GM20000 (cell line): ENCODE measurements at places on chromosomes 5 and 9.

DNA sequence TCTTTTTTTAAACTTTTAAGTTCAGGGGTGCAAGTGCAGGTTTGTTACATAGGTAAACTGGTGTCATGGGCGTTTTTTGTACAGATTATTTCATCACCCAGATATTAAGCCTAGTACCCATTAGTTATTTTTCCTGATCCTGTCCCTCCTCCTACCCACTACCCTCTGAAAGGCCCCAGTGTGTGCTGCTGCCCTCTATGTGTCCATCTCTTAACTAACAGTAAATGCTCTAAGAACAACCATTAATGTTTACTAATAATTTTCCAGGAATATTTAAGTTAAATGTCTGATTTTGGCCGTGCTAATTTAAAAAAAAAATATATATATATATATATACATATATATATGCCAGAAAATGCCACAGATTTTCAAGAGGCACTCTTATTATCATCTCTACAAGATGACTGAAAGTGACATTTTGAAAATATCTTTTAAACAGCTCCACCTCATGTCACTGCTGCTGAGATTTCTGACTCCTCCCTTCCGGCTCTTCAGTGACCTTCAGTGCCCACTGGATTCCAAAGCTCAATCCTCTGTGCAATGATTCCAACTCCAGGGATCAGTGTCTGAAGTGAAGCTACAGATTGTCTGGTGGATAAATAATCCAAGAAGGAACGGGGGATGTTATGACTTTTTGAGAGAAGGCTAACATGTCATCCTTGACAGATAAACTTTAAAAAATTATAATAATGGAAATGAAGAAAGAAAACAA is 46.7 kb upstream of the HNRNPA0 start:
- DNase-seq: no peak

- DNase-seq: no peak
These were observed 95.1 kb upstream of the FCN2 start for GRCh38 chr9:134785325-134786108.

DNA sequence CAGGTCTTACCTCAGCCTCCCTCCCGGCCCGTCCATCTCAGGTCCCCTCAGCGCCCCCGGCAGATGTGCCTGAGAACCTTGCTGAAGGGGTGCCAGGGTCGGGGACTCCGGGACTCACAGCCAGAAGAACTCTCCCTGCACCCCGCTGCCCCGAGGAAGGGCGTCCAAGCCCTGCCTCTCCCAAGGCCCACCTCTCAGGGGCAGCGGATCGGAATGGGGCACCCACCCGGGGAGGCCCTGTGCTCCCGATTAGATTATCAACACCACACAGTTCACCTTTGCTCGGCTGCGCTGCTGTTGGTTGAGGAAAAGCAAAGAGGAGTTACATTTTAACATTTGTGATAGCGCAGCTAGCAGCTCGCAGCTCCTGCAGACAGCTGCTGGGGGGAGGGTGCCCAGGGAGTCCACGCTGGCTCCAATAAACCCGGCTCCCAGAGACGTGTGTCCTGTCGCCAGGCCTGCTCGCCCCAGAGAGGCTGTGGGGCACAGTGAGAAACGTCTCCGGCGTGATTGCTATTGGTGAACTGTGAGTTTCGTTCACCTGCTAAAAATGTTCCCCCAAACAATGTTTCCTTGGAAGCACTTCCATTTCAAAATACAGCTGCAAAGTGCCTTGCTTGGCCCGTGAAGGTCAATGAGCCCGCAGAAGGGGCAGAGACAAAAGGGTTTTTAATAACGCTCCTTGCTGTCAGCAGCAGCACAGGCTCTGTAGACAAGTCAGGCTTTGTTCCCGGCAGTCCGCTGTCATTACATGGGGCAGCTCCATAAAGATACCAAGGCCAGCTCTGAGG is 18.6 kb upstream of the SLC6A19 start:
- no peak for DNase-seq

- DNase-seq: no peak
These were observed 472.9 kb downstream of the PRELID2 start for GRCh38 chr5:145362266-145362665.

DNA sequence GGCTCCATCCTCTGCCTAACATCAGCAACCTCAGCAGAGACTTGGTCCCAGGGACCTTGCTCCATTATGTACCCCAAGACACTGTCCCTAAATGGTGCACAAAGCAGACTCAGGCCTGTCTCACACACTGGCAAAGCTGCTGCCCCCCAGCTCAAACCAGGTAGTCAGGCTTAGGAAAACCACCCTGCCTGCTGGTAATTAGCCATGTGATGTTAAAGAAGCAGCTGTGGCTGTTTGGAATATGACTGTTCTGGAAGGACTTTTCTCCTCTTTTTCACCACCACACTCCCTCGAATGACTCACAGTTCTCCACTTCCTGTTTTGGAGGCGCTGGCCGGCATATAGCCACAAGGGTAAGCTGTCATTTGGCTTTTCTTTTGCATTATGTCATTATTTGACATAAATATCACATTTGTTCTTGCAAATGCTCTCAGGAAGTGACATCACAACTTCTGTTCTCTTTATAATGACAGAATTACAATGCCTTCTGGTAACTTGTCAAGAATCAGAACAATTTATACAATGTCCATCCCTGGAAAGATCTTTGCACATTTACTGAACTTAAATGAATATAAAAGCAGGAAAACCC is 113.9 kb downstream of the SUSD1 start:
- DNase-seq: peak; percentile 74

DNA sequence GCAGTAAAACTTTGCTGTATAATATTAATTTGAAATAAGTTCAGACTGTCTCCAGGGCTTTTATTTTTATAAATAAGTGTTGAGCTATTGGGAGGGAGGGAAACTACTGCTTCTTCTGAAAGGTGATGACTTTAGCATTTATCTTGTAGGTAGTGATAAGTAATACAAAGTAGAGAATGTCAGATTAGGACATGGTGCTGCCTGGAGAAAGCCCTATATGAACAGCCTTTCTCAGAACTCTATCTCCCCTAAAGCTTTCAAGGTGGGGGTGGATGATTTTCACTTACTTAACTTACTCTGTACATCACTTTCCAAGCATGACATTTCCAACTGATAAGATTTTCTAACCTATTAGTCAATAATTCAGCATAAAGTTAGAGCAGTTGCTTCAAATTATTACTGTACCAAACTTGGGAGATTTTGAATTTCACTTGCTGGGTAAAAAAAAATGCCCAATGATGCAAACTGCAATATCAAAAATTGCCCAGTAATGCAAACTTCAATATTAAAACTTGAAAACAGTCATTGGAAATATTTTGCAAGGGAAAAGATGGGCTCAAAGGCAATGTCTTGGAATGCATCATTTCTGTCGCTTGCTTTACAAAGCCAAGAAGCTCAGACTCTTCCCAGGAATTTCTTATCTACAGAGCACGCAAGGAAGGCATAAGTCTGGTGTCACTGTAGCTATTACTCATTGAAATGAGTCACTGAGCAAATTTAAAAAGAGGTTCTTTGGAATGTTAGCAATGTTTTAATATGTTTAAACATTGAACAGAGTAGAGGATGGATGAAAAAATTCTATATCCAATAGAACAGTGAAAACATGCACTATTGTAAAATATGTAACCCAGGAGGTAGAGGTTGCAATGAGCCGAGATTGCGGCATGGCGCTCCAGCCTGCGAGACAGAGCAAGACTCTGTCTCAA is 569.5 kb downstream of the PSAT1 start:
- no peak for DNase-seq

- no peak for DNase-seq
These were observed 3.7 kb downstream of the CARD19 start for GRCh38 chr9:93099551-93100275.

- DNase-seq: no peak
These were observed at the start of gene EGFLAM for GRCh38 chr5:38258319-38259061. Gene EGFLAM (plus strand): TSS chr5:38258559. CDS start chr5:38258755, 196 bp downstream.

- no peak for DNase-seq
These were observed 512.2 kb upstream of the GRIA1 start for GRCh38 chr5:152978141-152978835.

- DNase-seq: no peak
These were observed 63.1 kb downstream of the PPARGC1B start for GRCh38 chr5:149793256-149793550.

DNA sequence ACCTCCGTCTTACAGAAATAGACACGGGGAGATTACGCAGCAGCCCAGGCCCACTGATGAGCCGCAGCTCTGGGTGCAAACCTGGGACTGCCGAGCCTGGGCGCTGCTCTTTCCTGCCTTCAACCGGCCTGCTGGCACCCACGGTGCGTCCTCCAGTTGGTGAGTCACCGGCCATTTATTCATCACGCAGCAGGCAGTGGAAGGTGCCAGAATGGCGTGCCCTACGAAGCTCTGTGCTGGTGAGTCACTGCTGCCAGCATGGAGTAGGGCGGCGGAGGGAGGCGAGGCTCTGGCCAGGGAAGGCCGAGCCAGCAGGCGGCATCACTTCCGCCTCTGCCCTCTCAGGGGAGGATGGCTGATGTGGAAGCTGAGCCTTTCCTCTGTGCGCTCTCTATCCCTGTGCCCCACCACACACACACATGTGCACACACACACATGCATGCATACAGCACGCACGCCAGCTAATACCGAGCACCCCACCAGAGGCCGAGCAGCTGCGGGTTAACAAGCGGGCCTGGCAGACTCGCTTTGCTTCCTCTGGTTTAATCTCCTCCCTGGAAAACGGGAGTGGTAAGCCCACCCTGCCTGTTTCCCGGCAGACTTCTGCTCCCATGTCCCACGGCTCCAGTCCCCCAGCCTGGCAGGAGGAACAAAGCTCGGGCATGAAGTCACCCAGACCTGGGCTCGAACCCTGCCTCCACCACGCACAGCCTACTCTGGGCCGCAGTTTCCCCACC is 39.2 kb downstream of the OLFM1 start:
- no peak for DNase-seq

- DNase-seq: no peak
These were observed 381 bp downstream of the NR2F1 start for GRCh38 chr5:93583439-93583767.

DNA sequence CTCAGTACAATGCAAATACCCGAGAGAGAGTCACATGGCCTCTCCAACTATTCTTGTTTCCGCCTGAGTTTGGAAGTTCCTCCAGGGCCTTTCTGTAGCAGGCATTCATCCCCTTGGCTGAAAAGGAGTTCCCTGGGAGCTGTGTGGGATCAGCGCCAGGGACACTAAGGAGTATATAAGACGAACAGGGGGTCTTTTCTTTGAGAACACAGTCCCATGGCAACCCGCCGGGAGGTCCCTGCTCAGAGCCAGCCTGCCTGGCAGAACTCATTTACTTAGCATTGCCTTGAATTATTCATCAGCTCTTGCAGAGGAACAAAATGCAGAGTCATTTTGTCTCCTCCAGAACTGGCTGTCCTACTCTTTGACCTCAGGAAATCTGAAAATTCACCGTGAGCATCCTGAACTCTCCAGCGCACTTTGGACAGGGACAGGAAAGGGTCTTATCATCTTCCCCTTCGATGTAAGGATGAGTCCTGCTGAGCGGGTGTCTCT is 120.4 kb upstream of the OSMR start:
- DNase-seq: no peak

- DNase-seq: no peak
These were observed 46.6 kb upstream of the TNC start for GRCh38 chr9:115164511-115164974.

DNA sequence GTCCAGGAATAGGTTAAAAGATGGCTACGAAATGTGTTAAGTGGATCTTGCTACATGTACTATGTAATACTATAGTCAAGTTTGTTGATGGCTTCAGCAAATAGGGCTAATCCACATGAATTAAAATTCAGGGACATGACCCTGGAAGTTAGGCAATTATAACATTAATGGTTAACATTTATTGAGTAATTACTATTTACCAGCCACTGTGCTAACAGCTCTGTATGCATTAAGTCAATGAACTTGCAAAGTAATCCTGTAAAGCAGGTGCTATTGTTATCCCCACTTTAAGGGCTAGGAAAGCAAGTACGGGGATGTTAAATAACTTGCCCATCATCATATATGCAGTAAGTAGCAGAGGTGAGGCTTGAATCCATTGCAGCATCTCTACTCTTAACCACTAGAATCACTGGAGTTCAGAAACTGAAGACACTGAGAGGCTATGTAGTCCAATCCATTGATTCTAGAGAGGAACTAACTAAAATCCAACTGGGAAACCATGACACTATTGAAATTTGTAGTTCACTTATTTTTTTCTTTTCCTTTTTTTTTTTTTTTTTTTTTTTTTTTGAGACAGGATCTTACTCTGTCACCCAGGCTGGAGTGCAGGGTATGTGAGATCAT is 77.5 kb upstream of the SPINK5 start:
- DNase-seq: no peak

DNA sequence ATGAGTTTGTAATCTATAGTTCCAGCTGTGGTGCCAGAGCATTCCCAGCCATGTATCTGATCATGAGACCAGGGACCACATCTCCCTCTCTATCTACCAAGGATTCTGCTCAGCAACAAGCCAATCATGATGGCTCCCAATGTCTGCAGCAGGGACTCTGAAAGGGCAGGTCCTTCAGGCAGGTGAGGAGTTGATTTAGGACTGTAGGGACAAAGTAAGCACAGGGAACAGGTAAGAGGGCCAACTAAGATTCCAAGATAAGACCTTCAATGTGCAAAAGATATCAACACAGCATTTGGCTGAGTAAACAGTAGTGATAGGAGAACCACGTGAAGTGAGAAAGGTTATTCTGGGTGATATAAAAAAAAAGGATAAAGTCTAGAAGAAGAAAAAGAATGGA is 8.5 kb downstream of the XPA start:
- no peak for DNase-seq

- no peak for DNase-seq
These were observed 79.8 kb upstream of the SPATA31D4 start for GRCh38 chr9:81848472-81848871.

DNA sequence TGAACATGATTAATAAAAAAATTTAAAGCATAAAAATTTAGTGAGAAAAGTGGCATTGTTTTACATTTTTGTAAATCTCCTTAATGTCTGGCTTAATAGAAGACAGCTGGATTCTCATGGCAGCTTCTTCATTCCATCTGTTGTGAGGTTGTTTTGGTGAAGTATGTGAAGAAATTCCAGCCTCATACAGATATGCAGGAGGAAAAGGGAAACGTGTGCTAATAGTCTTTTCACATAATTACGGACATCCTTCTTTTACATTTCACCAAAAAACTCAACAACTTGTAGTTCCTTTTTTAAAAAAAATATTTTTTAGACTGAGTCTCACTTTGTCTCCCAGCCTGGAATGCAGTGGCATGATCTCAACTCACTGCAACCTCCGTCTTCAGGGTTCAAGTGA is 46.9 kb downstream of the HACD4 start:
- no peak for DNase-seq

DNA sequence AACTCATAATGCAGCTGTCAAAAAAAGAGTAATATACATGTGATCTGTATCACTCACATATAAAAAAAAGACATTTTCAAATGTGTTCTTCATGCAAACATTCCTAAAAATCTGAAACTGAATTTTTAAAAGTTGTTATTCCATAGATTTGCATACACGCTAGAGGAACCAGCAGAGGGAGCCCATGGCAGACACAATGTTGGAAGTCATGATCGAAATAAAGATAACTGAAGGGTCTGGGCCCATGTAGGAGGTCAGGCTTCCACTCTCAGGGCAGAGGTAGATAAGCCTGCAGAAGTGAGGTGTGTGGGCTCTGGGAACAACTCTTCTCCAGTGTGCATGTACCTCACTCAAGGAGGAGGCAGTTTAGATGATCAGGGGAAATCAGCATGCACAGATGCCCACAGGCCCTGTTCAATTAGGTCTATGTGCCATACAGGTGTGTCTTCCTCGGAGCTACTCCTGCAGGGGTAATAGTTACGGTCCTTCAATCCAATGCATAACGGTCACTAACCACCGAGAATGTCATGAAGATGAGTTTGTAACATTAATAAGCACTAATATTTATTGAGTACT is 208.6 kb downstream of the EPB41L4A start:
- no peak for DNase-seq
